ENCODE measurements at places on chromosomes 1 and 21. TPM values are rescaled to one million over a fixed set of nuclear protein-coding genes. Genes with fewer than 3 reads are reported as not detected.

- DNase-seq: peak; percentile 77
- no peaks in the 10 kb centered on the region for H3K4me1 ChIP-seq
- no peaks in the 10 kb centered on the region for H3K36me3 ChIP-seq
- H3K4me3 ChIP-seq: peak overlapping the region; percentile 74
- no peaks in the 10 kb centered on the region for H3K27me3 ChIP-seq
Observed at GRCh38 chr1:83860490-83861221, 138.3 kb downstream of the TTLL7 start.

DNA sequence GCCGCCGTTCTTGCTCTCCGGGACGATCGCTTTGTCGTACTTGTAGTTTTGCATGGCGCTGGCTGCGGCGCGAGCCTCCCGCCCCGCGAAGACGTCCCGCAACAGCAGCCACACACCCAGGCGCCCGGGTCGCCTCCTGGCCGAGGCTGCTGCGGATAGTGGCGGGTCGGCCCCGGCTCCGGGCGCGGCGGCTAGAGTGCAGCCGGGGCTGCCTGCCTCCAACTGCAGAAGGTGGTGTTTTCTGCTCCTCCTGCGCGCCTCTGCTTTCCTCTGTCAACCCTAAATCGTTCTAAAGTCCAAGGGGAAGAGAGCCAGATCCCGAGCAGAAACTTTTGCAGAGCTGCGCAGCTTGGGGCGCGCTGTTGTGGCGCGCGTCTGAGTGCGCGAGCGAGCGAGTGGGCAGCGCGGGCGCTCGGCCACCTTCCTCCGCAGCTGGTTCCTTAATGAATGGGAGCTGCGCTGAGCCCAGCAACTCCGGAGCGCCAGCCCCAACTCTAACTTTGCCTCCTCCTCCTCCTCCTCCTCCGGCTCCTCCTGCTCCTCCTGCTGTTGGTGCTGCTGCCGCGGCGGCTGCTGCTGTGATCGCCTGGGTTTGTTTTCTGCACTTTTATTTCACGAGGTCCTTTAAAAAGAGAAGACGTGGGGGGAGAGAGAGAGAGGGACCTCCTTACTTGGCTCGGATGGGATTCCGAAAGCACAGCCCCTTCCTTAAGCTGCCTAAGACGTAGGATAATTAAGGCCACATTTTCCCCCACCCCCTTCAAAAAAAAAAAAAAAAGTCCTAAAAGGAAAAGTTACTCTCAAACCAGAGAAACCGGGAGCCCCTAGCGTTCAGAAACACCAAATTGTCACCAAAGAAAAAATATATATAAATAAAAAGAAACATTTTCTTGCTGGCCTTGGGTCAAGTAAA is at the start of gene PLPP3:
TSS of gene PLPP3 (minus strand) at position 601 of the 913 bp plus-strand sequence. CDS start at position 54, 547 bp downstream.
- H3K27me3 ChIP-seq: no peaks in the 10 kb centered on the region
- H3K36me3 ChIP-seq: no peaks in the 10 kb centered on the region
- no peaks in the 10 kb centered on the region for H3K4me1 ChIP-seq

Gene MAP3K21
- total RNA-seq: 14.9 TPM

- H3K4me3 ChIP-seq: no peak overlapping the region
- H3K36me3 ChIP-seq: no peaks in the 10 kb centered on the region
- H3K27me3 ChIP-seq: no peaks in the 10 kb centered on the region
- H3K27ac ChIP-seq: no peak overlapping the region
- no peak for DNase-seq
- no peaks in the 10 kb centered on the region for H3K4me1 ChIP-seq
Observed at GRCh38 chr1:110548381-110548780, 29.4 kb upstream of the KCNA10 start.

GRCh38 chr1:83418558-83418957 is 580.4 kb downstream of the TTLL7 start:
- H3K4me3 ChIP-seq: no peak overlapping the region
- H3K4me1 ChIP-seq: no peaks in the 10 kb centered on the region
- no peaks in the 10 kb centered on the region for H3K36me3 ChIP-seq
- H3K27ac ChIP-seq: no peak overlapping the region
- no peak for DNase-seq

DNA sequence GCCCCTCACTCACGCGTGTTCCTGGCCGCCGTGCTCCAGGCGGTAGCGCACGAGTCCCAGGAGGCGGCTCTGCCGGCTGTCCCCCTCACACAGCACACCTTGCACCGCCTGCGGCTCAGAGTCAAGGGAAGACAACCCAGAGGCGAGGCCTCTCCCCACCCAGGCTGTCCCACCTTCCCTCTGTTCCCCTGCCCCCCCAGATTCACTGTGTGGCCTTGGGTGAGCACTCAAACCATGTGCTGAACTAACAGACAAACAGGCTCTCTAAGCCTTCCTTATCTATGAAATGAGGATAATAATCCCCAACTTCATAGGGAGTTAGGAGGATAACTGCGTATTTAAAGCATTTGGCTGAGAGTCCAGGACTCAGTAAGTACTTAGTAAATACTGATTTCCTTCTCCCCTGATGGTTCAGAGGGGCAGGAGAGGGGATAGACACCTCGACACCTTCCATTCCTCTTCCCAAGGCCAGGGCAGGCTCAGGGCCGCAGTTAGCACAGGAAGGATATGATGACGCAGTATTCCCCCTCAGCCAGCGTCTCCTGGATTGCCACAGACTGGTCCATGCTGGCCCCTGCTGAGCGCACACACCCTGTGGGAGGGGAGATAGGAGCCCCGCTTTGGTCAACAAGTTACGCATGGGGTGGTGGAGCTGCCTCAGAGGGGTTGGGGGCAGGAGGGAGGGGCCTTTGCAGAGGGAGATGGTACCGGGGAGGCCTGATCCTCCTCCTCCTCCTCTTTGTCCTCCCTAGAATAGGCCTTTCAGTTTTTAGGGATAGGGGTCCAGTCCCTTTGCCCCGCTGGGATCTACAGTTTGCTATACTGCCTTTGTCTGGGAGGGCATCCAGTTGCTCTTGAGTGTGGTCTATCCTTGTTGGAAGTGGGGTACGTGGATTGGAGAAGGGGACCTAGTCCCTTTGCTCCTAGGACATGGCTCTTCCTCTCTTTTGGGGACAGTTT is 830 bp downstream of the INPP5B start:
- peak; percentile 61 for DNase-seq
- H3K4me3 ChIP-seq: peak overlapping the region; percentile 97
- H3K27me3 ChIP-seq: no peaks in the 10 kb centered on the region
- H3K4me1 ChIP-seq: no peaks in the 10 kb centered on the region
- H3K36me3 ChIP-seq: no peaks in the 10 kb centered on the region
- H3K27ac ChIP-seq: peak overlapping the region; percentile 88

- H3K27me3 ChIP-seq: no peaks in the 10 kb centered on the region
- H3K27ac ChIP-seq: no peak overlapping the region
- H3K4me3 ChIP-seq: no peak overlapping the region
- DNase-seq: no peak
- H3K36me3 ChIP-seq: no peaks in the 10 kb centered on the region
- H3K4me1 ChIP-seq: no peaks in the 10 kb centered on the region
Observed at GRCh38 chr21:34197561-34197960, 124.2 kb downstream of the MRPS6 start.
